Kasumi-1 (cell line): ENCODE measurements at places on chromosomes 7 and 10.

DNA sequence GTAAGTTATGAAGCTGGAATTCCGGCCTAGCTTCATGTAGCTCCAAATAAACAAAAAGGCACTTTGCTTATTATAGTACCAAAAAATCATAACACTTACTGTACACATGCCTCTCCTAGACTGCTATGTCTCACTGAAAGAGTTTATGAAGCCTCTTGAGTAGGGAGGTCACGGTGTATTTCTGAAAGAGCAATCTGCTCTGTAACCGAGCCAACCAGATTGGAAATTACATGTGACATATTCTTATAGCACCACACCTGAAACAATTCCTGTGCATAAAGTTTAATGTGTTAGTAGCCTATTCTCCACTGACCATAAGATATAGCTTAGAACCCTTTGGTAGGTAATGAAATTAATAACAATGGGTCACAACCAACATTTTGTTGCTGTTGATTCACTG lies 1.3 kb upstream of the FAM3C start:
- DNase-seq, result no peak

- no peak for DNase-seq
Measured at GRCh38 chr10:90020506-90020905, 319.1 kb downstream of the KIF20B start.

GRCh38 chr7:43847496-43847895 lies 21.8 kb downstream of the MRPS24 start:
- no peak for DNase-seq

DNA sequence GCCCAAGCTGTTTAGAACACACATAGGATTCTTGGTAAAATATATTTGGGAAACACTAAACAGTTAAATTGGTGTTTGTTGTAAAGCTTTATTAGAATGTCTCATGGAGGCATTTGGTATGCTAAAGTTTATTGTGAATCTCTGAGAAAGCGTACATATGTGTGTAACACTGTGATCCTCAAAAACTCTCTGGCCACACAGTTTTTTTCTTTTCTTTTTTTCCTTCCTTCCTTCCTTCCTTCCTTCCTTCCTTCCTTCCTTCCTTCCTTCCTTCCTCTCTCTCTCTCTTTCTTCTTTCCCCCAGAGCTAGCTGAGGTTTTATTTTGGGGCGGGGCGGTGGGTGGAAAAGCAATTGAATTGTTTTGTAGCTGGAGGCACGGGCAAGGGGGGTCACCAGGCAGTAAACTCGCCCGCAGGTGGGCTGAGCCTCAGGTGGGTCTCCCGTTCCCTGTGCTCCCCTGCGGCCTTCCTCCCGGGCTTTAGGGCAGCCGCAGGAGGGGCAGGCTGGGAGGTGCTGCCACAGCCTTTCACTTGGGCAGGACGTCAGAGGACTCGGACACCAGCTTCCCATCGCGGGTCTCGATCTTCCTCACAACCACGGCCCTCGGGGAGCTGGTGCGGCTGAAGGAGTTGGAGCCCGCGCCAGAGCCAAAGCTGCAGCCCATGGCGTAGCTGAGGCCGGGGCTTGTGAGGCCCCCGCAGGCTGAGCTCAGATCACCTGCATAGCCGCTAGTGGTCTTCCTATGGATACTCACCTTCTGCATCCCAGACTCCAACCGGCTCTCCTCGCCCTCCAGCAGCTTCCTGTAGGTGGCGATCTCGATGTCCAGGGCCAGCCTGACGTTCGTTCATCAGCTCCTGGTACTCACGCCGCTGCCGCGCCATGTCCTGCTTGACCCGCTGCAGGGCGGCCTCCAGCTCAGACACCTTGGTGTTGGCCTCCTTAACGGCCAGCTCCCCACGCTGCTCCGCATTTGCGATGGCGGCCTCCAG lies 459.0 kb downstream of the GATA3 start:
- no peak for DNase-seq

DNA sequence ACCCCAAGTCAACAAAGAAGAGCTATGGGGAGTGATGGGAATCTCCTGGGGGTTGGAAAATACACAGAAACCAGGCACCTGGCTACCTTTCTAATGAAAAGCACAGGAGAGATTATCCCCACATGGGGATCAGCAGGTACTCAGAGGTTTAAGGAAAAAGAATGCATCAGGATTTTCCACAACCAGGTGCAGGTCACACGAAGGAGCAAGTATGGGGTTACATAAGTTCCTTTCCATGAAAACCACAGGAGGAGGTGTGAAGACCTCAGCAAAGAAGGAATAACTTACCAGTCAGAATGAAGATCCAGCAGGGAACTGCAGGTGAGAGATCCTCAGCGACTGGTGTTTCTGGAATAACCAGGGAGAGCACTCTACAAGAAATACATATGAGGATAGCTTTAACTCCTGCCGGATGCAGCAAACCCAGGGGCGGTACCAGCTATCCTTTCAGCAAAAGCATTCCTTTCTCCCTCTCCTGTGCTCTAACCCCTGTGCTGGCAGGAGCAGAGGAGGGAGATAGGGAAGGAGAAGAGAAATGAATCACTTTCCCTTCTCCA lies 116.7 kb upstream of the TMEM106B start:
- no peak for DNase-seq

- no peak for DNase-seq
Measured at GRCh38 chr10:88474884-88475844, 108.0 kb downstream of the RNLS start.
